ENCODE measurements at places on chromosomes 5 and 9.

- DNase-seq = no peak
Observed at GRCh38 chr5:145568581-145568980, 266.6 kb downstream of the PRELID2 start.

GRCh38 chr5:158026304-158027031 is 167.5 kb upstream of the CLINT1 start:
- DNase-seq = peak; percentile 10

- DNase-seq = no peak
Observed at GRCh38 chr9:107778661-107779060, 289.1 kb upstream of the KLF4 start.

GRCh38 chr9:104287253-104287878 is 193.3 kb downstream of the SMC2 start:
- DNase-seq = no peak

- DNase-seq = no peak
Observed at GRCh38 chr9:3468421-3469205, 57.2 kb downstream of the RFX3 start.

DNA sequence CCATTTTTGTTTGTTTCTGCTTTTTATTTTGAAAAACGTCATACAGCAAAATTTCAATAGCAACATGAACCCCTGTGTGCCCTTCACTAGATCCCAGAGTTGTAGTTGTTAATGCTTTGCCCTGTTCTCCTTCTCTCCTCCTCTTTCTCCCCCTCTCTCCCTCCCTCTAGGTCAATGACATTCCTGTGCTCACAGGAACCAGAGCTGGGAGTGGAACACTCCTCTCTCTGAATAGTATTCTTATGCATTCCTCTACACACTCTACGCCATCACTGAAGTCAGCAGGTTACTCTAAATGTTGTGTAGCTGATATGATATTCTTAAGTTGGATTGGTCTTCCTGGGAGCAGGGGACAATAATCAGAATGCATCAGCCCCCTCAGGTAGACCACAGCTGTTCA is 243.4 kb downstream of the SYK start:
- no peak for DNase-seq

- DNase-seq = no peak
Observed at GRCh38 chr5:134798468-134798867, 39.9 kb downstream of the DDX46 start.

DNA sequence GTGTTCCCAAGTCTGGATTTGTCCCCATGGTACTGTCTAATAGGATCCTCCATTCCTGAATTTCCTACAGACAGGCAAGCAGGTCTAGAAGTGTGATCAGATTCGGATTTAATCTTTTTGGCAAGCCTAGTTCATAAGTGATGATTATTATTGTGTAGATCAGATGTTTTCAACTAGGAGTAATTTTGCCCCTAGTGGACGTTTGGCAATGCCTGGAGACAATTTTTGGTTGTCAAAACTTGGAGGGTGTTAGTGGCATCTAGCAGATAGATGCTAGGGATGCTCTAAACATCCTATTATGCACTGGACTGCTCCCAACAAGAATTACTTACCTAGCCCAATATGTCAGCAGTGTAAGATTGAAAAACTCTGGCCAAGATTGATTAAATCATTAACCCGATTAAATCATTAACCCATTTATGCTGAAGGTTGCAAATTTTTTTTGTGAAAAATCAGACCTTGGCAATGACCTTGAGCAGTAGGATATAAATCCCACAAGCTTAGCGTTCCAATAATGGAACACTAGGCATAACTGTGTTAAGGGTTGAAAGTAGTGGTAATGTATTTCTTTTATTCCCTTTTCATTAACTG is 28.2 kb downstream of the TCERG1 start:
- no peak for DNase-seq

GRCh38 chr9:110332766-110333165 is 4.9 kb downstream of the TXNDC8 start:
- DNase-seq = no peak

GRCh38 chr5:156402387-156402921 is 75.5 kb downstream of the SGCD start:
- DNase-seq = no peak

DNA sequence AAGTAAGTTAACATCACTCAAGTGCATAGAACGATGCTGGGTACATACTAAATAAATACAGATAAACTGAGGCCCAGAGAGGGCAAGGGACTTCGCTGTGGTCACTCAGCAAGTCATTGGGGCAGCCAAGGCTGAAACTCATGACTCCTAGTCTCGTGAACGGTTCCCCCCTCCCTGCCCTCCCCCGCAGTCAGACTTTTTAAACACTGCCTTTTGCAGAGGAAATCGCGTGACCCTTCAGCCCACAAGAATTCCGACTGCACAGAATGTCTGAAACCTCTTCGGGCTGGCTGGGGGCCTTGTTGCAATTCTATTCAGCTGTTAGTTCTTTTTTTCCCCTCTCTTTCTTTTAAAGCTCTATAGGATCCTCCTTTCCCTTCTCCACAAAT is 28.1 kb downstream of the NEK6 start:
- peak; percentile 74 for DNase-seq

DNA sequence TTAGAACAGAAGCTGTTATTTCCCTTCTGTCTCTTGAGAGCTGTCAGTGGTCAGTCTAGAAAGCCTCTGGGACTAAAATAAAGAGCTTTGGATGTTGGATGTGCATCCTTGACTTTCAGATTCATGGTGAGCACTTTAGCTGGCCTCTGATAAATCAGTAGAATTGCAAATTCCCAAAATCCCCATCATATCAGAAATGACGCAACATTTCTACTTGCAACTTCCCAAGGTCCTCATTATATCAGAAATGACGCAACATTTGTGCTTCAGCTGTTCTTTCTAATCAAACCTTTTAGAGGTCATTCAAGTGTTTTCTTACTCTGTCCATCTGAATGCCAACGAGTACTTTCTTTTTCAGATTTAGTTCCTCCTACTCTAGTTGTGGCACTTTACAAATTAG is 167.3 kb upstream of the MOCS2 start:
- DNase-seq = no peak

- DNase-seq = no peak
Observed at GRCh38 chr5:31993165-31993961, 180.8 kb downstream of the GOLPH3 start.

- no peak for DNase-seq
Observed at GRCh38 chr5:78353520-78353919, 6.9 kb upstream of the SCAMP1 start.

GRCh38 chr9:68947842-68948569 is 65.9 kb downstream of the PRKACG start:
- DNase-seq = no peak

- peak; percentile 49 for DNase-seq
Observed at GRCh38 chr5:68344447-68345111, 129.0 kb downstream of the PIK3R1 start.

DNA sequence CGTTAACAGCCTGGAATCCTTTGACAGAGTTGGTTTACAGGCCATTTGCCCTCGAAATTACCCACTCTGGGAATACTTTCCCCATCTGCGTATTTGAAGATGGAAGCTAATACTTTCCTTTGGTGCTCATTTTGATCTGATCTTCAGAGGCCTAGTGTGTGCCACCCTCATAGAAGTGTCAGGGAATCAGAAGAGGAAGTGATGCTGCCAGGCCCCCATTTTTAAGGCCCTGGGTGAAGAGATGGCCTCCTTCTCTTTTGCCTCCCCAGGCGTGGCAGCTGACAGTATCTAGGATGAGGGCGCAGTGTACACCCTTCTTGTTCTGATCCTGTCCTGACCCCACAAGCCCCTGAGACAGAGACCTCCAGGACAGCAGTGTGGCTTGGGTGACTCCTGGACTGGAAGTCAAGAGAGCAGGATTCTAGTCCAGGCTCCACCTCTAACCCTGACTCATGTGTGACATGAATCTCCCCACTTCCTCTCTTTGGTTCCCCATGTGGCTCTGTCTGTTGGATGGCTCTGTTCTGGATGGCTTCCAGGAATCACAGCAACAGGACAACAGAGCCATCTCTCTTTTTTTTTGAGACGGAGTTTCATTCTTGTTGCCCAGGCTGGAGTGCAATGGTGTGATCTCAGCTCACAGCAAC is 27.8 kb downstream of the CSF1R start:
- no peak for DNase-seq

DNA sequence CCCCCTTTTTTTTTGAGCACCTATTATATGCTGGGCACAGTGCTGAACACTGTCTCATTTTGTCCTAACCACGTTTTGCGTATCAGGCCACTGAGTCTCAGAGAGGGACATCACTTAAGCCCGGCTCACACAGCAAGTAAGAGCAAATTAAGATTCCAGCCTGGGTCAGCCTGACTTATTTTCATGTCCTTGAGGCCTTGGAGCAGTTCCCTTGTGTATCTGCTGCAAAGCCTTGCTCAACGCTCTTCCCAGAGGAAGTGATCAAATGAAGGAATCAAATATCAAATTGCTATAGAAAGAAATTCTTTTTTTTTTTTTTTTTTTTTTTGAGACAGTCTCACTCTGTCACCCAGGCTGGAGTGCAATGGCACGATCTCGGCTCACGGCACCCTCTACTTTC is 30.7 kb downstream of the ERGIC1 start:
- no peak for DNase-seq

- peak; percentile 45 for DNase-seq
Observed at GRCh38 chr5:122030251-122030650, 47.8 kb downstream of the LOX start.

DNA sequence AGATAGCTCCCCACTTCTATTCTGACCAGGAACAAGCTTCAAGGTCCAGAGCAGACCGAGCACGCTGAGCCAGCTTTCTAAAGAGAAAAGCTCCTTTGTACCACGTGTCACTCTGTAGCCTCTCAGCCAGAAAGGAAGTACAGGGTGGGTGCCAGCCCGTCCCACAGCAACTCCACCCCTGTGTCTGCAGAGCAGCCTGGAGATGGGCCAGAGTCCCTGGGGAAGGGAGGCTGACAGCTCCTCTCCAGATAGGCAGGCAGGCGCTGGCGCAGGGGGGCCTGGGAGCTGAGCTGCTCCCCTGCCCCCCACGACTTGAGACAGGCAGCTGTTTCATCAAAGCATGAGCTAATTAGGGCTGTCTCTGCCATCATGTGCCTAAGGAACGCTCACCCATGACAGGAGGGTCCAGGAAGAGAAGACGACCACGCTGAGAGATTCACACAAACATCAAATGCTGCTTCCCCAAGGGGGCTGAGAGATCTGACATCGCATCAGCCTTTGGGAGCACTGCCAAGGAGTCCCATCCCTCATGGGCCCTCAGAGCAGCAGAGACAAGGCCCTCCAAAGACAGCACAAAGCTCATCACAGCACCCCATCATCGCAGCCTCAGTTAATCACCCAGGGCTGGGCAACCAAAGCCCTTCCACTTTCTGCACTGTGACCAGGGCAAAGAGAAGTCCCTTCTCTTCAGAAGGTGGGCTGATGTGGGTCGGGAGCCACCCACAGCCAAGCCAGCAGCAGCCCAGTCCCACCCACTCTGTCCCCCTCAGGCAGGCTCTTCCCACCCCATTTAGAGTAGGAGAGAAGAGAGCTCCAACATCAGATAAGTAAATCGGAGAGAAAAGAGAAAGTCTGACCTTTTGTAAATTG is 78.5 kb upstream of the LRRTM2 start:
- peak; percentile 67 for DNase-seq

- peak; percentile 94 for DNase-seq
Observed at GRCh38 chr5:151684690-151685361, 1.9 kb downstream of the SPARC start.

Measured in hepatocyte (in vitro differentiated cells).